Osteoblast (primary cell): ENCODE measurements at places on chromosomes 3 and 15. TPM values are rescaled to one million over a fixed set of nuclear protein-coding genes. Genes with fewer than 3 reads are reported as not detected.

Gene LMCD1
- total RNA-seq = 213 and 294 TPM in 2 replicates

Gene SLC12A1
- total RNA-seq = not detected in 2 replicates

Gene HHLA2
- not detected in 2 replicates for total RNA-seq

Gene RTP3
- total RNA-seq = not detected in 2 replicates

Gene GOLGA6D
- total RNA-seq = not detected in 2 replicates

Gene FBLN2
- 46.0 and 54.6 TPM in 2 replicates for total RNA-seq

Gene SMCO1
- total RNA-seq = not detected in 2 replicates

Gene TTC23
- total RNA-seq = 21.7 and 27.4 TPM in 2 replicates

Gene PLSCR2
- total RNA-seq = not detected in 2 replicates

Gene MELTF
- 2.4 and 5.1 TPM in 2 replicates for total RNA-seq

Gene FETUB
- not detected in 2 replicates for total RNA-seq

Gene TEX55
- total RNA-seq = not detected in 2 replicates

Gene SSUH2
- total RNA-seq = not detected in 2 replicates

Gene MKRN2OS
- not detected in 2 replicates for total RNA-seq

Gene CAPN3
- 1.1 and 3.2 TPM in 2 replicates for total RNA-seq
